WTC11 (cell line): ENCODE measurements at places on chromosomes 12 and 14. TPM values are rescaled to one million over a fixed set of nuclear protein-coding genes. Genes with fewer than 3 reads are reported as not detected.

CLEC6A gene
- total RNA-seq = 0.11 to 0.20 TPM in 2 of 3 replicates, not detected in the other

DDX55 gene
- 35.0 to 45.5 TPM (median 44.2 TPM) in 3 replicates for total RNA-seq

GRCh38 chr14:68823434-68824206, 30.8 kb upstream of the ZFP36L1 start:
- DNase-seq = no peak

GRCh38 chr14:64825509-64825908, 54.2 kb downstream of the SPTB start:
- DNase-seq = no peak

UNC79 gene
- total RNA-seq = 2.1 to 2.4 TPM (median 2.3 TPM) in 3 replicates

DNA sequence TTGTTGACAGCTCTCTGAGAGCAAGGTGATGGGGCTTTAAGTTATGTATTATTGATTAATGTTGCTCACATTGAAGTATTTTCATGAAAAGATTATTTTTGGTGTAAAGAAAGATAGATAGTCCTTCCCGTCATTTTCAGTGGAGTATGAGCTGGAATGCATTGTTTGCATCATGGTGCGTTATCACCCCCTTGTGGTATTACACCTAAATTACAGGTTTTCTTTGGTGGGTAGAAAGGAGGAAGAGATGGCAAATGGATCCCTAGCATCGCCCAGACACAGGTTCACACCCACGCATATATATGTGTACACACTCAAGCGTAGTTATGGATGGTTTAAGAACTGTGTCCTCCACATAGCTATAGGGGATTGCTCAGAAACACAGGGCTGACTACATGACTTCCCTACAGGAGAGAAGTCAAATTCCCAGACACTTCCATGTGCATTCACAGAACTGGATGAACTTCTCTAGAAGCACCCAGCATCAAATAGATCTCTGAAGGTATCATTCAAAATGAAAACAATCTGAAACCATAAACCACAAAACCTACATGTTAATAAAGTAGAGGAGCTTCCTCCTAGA, 14.4 kb upstream of the SERPINA10 start:
- no peak for DNase-seq

GRCh38 chr12:76449016-76449415, 100.8 kb upstream of the BBS10 start:
- no peak for DNase-seq

OR11H12 gene
- total RNA-seq = not detected in 3 replicates

DNA sequence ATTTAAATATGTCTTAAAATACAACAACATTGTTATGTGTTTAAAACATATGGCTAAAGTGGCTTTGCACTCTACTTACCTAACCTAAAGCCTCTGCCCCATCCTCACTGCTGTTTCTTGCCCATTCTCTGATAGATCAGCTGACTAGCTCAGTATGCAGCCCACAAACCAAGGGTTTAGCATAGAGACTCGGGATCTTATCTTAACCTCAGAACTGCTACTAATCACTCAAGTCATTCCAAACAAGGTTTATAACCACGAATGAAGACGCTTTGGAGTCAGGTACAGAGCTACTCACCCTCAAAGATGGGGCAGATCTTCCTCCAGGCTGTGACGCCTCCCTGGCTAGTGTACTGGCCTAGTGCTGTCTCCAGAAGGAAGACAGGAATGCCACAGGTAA, 19.3 kb downstream of the SLC6A13 start:
- DNase-seq = no peak

- no peak for DNase-seq
Measured at GRCh38 chr12:3247629-3248161, 170.5 kb downstream of the TSPAN9 start.

CERS5 gene
- total RNA-seq = 47.8 to 55.8 TPM (median 51.7 TPM) in 3 replicates

- DNase-seq = no peak
Measured at GRCh38 chr12:25155022-25155576, 39.9 kb downstream of the DNAI7 start.

PPHLN1 gene
- 61.1 to 64.6 TPM (median 61.7 TPM) in 3 replicates for total RNA-seq

GRCh38 chr12:98968896-98969295, 323.8 kb downstream of the APAF1 start:
- no peak for DNase-seq

DNA sequence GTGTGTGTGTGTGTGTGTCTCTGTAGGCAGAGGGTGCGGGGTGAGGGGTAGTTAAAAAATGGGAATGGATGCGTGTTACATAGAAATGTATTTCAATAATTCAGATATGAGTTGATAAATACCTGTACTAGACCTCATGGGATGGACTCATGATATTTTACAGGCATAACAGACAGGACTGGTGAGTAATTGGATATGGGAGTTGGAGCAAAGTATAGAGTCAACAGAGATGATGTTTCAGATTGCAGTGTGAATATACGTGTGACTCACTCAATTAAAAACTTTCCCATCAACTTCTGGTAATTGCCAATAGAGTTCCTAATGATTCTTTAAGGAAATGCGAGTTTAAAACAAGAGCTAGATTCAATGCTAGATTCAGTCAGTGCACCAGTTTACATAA, 711.9 kb downstream of the C12orf50 start:
- no peak for DNase-seq

AICDA gene
- total RNA-seq = 0.13 TPM in 1 of 3 replicates, not detected in the others

LGR5 gene
- total RNA-seq = 0.09 to 0.55 TPM (median 0.17 TPM) in 3 replicates

DNA sequence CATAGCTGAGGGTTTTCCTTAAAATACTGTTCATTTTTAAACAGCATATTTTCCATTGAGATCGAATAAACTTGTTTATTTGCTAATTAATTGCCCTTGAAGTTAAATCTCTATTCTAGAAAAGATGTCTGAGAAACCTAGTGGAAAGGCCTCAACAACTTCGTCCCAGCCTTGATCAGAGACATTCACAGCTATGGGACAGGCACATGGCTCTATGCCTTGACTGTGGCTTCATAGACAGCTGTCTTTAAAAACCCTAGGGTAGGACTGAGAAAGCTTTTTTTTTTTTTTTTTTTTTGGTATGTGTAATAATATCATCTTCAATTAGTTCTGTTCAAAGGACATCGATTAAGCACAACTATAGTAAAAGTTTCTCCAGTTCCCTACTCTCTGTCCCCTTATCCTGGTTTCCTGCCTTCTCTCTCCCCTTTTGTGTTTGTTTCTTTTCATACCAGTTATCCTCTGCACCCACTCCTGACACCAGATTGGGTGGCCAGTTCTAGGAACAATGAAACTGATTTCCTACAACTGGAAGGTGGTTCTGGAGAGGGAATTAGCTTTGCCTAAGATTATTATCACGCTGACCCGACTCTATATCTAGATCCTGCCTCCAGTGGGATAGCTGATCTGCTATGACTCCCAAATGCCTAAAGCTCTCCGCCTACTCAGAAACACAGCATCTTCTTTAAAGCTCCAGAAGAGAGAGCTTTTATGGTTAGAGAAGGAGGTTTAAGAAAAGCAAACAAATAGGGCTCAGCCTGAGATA, 20.3 kb downstream of the SOCS2 start:
- DNase-seq = no peak

DNA sequence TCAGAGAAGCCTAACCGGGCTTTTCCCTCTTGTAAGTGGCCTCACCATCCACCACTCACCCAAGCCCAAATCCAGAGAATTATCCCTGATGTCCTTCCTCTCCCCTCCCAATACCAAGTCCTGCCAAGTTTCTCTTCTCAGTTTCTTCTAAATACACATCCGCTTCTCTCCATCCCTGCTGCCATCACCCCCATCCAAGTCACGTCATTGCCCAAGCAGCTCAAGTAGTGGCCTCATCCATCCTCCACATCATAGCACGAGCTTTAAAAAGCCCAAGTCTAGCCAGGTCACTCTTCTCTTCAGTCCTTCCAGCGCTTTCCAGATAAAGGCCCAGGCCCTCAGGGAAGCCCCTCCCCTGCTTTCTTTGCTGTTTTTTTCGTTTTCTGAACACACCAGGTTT, 25.4 kb downstream of the IL31 start:
- no peak for DNase-seq

DNA sequence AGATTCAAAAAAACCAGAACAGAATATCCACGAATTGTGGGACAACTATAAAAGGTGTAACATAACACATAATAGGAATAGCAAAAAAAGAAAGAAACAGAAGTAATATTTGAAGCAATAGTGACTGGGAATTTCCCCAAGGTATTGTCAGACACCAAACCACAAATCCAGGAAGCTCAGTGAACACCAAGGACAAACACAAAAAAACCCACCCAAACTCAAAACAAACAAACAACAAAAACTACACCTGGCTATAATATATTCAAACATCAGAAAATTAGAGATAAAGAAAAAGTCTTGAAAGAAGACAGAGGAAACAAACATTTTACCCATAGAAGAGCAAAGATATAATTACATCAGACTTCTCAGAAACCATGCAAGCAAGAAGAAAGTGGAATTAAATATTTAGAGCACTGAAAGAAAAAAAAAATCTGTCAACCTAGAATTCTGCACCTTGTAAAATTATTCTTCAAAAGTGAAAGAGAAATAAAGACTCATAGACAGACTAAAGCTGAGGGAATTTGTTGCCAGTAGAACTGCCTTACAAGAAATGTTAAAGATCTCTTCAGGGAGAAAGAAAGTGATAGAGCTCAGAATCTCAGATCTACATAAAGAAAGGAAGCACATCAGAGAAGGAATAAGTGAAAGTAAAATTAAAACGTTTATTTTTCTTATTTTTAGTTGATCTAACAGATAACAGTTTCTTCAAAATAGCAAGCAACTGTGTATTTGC, 12.1 kb upstream of the HMGA2 start:
- DNase-seq = no peak

- peak; percentile 94 for DNase-seq
Measured at GRCh38 chr14:23306412-23307145, at the start of gene BCL2L2. Gene BCL2L2, plus strand, starts transcription at chr14:23306833. Its CDS starts 935 bp downstream, at chr14:23307768.

GRCh38 chr14:77988096-77988870, 181.9 kb upstream of the NRXN3 start:
- no peak for DNase-seq

KLHDC1 gene
- 0.16 TPM in 1 of 3 replicates, not detected in the others for total RNA-seq

KIF26A gene
- 36.4 to 53.4 TPM (median 39.5 TPM) in 3 replicates for total RNA-seq

DNA sequence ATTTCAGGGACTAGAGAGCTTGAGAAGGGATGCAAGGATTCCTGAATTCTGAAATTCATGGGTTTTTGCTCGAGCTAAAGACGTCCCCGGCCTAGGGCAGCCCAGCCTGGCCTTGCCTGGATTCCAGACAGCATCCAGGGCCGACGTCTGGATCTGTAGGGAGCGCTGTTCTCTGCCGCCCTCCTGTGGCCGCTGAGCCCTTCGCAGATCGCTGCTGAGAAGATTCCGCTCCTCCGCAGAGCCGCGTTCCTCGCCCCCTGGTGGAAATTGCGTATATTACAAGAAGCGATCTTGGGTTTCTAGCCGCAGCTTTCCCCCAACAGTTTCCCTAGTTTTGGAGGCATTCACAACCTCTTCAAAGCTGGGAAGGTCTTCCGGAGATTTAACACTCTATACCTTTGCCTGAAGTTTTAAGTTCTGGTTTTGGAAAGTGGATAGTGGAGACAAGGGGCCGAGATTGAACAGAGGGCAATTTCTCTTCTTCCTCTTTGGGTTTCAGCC, 5.1 kb downstream of the CISTR start:
- DNase-seq = peak; percentile 97

LRP1 gene
- 107 to 120 TPM (median 112 TPM) in 3 replicates for total RNA-seq

DNA sequence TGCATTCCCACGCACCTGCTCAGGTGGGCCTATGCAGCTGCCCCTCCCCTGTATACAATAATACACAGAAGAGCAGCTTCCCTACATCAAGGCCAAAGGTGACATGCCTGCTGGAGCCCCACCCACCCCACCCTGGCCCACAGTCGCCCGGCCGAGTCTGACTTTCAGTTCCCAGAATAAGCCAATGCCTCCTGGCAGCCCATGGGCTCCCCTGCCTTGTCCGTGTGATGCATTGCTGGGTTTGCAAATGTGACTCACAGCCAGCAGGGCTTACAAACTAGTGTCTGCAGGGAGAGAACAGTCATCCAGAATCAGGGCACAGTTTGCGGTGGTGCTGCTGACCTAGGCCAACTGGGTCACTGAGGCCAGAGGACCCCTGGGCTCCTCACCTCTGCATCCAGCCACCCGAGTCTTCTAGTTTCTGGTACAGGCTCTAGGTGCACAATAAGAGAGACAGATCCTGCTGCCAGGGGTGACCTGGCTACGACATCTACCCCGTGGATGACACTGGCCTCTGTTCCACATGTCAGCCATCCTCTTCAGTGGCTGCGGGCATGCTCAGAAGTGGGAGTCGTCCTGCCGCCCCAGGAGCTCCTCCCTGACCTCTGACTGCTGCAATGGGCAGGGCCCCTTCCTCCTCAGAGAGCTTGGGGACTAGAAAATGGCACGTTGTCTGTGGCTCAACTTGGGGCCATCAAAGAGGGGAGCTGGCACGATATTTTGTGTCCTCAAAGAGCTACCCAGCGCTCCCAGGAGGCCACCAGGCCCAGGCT, 84.5 kb downstream of the CHGA start:
- no peak for DNase-seq

THAP2 gene
- 6.4 to 9.0 TPM (median 8.3 TPM) in 3 replicates for total RNA-seq

OTOGL gene
- total RNA-seq = 0.39 to 0.62 TPM (median 0.55 TPM) in 3 replicates

KIF5A gene
- 15.9 to 17.9 TPM (median 16.1 TPM) in 3 replicates for total RNA-seq

- no peak for DNase-seq
Measured at GRCh38 chr14:57199921-57200320, 68.8 kb downstream of the EXOC5 start.

ADAMTS20 gene
- total RNA-seq = 6.0 to 7.4 TPM (median 7.2 TPM) in 3 replicates

- no peak for DNase-seq
Measured at GRCh38 chr12:85036733-85037132, 582 bp downstream of the LRRIQ1 start.

DNA sequence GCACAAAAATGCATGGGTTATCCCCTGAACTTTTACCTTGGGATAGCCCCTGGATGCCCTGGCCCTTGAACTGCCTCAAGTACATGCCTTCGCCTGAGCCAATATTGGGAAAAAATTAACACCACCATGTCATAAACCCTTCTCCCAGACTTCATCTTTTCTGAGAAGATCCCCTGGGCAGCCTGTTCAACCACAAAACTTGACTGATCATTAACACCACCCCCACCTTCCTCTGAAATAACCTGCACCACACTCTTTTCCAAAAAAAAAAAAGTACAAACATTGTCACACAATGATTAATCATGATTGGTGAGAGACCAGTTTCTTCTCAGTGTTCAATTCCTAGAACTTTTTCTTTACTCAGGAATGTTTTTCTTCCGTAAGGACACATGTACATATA, 217.9 kb downstream of the PAX9 start:
- DNase-seq = no peak

DNA sequence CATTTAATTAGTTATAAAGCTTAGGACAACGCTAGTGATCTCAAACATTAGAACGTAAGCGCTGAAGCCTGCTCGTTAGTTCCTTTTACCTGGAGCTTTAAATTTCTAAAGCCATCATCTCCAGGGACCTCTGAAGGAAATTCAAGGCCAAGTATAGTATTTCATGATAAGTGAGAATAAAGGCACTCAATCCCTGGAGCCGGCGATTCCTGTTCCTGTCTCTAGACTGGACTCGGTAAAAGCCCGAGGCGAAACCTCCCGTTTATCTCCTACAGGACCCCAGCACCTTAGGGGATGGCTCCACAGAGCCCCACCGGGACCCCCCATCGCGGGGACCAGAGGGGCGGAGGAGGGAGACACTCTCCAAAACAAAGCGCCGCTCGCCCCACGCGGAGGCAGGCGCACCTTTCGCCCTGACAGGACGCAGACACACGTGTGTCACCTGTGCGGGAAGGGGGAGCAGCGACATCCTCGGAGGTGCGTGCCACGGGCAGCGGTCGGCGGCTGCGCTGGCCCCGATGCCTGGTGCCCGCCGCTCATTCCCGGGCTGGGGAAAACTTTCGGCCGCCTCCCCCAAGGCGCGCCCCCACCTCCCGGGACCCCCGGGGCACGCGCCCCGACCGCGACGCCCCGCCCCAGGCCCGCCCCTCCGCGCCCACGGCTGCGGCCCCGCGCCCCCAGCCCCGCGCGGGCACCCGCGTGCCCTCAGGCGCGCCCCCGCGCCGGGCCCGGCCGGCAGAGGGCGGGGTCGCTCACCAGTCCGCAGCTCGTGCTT, 678 bp downstream of the RPS6KA5 start:
- peak; percentile 54 for DNase-seq

ENDOU gene
- total RNA-seq = not detected in 3 replicates

RIPK3 gene
- total RNA-seq = 0.37 to 1.2 TPM (median 0.83 TPM) in 3 replicates
